ENCODE measurements at places on chromosomes 16 and 17.

DNA sequence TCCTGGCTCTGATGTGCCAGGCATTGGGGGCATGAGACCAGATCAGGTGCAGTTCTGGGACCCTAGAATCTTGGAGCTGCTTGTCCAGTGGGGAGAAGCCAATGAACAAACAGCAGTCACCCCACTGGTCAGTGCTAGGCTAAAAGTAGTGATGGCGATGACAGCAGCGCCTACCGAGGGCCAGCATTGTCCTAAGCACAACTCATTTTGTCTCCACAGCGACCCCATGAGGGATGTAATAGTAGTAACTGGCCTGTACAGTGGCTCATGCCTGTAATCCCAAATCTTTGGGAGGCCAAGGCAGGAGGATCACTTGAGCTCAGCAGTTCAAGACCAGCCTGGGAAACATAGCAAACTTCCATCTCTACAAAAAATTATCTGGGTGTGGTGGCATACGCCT lies 6.2 kb downstream of the SMCR8 start:
- no peak for DNase-seq

GRCh38 chr17:6749519-6749918 lies 6.3 kb upstream of the XAF1 start:
- DNase-seq, result peak; percentile 44

DNA sequence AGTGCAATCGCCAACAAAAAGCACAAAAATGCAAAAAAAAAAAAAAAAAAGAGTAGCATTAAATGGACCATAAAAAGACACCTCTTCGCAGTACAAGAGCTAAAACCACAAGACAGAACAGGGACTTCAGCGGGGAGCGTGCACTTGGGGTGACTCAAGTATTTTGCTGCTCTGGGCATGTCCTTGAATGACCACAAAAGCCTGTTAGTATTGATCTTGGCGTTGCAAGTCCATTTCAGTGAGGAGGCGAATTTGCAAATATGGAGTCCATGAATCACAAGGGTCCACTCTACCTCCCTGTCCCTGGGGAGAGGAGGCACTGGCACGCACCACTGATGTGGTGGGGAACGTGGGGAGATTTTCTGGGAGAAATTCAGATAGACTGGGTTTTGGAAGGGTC lies 78.9 kb downstream of the CNGB1 start:
- no peak for DNase-seq

GRCh38 chr17:4986951-4987766 lies at the start of gene CAMTA2:
Gene CAMTA2, minus strand, starts transcription at chr17:4987675. Its CDS starts 1,453 bp downstream, at chr17:4986222.
- peak; percentile 83 for DNase-seq

DNA sequence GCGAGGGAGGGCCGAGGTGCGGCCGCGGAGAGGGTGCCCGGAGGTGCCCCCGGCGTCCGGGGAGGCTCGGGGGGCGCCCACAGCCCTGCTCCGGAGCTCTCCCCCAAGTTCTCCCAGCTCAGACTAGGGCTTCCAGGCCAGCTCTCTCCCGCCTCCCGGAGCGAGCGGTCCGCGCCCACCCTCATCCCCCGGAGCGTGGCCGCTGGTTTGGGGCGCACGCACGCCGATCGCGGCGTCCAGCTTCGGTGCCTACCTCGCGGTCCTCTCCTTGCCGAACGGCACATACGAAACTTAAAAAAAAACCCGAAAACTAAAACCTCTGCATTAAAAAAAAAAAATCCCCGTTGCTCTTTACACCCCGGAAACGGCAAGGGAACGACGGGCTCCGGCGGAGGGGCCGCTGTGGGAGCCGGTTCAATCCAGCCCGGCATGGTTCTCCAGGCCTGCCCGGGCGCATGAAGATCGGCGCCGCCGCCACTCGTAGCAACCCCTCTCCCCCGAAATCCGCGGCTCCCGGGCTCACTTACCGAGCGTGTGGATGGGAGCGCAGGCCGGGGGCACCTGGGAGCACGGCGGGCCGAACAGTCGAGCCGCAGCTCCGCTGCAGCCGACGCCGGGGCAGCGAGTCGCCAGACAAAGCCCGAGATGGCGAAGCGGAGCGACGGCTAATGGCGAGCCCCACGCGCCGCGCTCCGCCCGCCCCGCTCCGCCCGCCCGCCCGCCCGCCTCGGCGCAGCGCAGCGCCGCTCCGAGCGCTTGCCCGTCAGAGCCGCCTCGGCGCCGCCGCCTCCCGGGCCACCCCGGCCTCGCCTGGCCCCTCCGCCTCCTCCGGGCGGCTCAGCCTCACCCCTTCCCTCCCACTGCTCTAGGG lies 973 bp upstream of the UBTF start:
- peak; percentile 35 for DNase-seq

- no peak for DNase-seq
Observed at GRCh38 chr17:14959106-14959648, 305.9 kb downstream of the PMP22 start.

DNA sequence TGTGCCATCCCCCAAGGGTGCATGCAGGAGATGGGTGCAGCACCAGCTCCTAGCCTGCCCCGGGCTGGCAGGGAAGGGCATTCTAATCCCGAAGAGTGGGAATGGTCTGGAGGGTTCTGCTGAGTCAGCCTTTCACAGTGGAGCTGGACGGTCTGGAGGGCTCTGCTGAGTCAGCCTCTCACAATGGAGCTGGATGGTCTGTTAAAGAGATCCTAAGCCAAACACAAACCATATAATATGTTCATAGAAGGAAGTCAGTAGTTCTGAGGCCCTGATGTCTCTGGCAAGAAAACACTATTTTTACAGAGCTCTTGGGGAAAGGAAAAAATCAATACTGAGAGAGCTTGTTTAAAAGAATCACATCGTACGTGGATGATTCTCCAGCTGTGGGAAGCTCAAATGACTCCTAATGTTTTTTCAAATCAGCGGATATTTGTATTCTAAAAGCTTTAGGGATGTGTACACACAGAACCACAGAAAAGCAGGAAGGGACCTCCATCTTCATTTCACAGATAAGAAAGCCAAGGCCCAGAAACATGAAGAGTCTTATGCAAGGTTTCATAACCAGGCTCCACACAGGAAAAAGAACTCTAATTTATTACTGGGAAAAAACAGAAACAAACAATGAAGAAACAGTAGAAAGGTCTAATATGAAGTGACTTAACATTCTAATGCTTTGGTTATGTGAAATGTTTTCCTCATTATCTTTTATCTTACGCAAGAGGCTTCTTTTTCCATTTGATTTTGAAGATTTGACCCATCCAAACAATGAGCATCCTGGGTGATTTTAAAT lies 176.3 kb downstream of the VPS53 start:
- peak; percentile 75 for DNase-seq

- no peak for DNase-seq
Observed at GRCh38 chr16:12601290-12601900, 202.3 kb downstream of the CPPED1 start.

DNA sequence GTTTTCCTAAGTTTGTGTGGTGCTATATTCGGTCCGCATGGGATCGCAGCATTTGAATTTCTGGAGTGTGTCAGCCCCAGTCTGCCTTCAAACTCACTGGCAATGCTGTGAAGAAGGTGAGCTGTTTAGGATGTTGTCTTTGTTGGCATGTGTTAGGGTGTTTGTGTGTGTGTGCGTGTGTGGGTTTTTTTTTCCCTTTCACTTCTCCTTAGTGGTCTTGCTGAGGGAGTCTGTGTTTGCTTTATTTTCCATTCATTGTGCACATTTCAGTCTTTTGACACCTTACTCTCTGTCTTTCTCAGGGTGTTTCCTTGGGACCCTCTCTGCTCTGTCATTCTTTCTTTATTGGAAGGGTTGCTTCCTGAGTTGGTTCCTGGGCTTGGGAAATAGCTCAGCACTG lies 27.7 kb upstream of the RBFOX1 start:
- no peak for DNase-seq

- DNase-seq, result no peak
Observed at GRCh38 chr16:24346734-24347133, 90.6 kb downstream of the CACNG3 start.

DNA sequence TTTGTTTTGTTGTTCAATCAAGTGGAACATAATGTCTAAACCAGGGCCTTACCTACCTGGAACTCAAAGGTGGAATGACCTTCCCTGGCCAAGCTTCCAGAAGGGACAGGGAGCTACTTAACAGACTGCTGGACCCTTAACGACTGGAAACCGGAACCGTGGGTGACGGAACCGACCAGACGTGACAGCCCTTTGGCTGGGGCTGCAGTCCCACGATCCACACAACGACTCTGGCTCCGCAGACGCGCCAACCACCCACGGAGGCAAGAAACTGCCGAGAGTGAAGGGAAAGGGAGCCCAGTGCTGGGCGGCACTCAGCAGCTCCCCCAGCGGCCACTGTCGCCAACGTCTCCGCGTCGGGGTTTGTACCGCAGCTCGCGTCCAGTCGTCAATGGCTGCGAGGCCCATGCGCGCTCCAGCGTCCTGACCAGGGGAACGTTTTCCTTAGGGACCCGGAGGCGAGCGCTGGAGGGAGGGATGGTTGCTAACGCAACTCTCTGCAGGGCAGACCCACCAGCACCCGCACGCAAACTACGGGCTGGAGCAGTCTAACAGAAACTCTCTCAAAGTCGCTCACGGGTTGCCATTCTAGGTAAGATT lies 5.5 kb upstream of the KIF22 start:
- peak; percentile 76 for DNase-seq

GRCh38 chr16:4859900-4860255 lies 12.6 kb downstream of the UBN1 start:
- no peak for DNase-seq

DNA sequence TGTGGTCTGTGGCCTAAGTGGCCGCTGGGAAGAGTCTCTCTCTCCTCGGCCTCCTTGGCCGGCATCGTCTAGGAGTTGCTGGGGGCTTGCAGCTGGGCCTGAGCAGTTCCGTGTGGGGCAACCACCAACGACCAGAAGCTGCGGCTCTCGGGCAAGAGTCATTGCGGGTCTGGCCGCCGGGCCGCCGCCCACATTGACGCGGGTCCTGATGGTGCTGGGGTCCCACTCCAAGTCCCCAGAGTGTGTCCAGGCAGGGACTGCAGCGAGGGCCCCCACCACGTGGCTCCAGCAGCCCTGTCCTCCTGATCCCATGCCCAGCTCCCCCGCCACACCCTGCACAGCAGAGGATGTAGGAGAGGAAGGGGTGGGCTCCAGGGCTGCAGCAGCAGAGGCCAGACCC lies 30.9 kb downstream of the UNKL start:
- DNase-seq, result no peak

GRCh38 chr16:85328676-85329058 lies 216.4 kb upstream of the CIBAR2 start:
- no peak for DNase-seq

GRCh38 chr17:7893187-7893880 lies 4.7 kb downstream of the CHD3 start:
- no peak for DNase-seq

- no peak for DNase-seq
Observed at GRCh38 chr16:84559311-84559932, 55.0 kb upstream of the MEAK7 start.

- no peak for DNase-seq
Observed at GRCh38 chr17:60327901-60328273, 64.0 kb downstream of the USP32 start.

GRCh38 chr17:39606434-39607056 lies 1.2 kb downstream of the NEUROD2 start:
- no peak for DNase-seq

DNA sequence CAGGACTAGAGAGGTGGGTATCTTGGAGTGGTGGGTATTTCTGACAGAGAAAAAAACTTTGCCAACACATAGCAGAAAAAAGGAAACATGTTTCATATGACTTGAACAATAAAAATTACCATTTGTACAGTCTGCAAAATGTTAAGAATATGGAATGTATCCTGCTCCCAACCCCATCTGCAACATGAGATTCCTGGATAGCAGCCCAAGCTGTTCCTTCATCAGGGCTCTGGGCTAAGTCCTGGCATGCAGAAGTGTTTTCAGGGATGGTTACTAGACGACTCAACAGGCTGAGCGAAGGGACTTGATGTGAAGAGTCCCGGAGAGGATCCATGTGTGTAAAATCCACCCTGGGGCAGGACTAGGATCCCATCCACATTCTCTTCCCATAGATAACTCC lies 121.0 kb upstream of the IRX3 start:
- DNase-seq, result no peak

Data from endothelial cell of umbilical vein (primary cell).